Activated CD4-positive, alpha-beta T cell treated with anti-CD3 and anti-CD28 coated beads, Interleukin-2, amount 50 U/mL, for 4 hours (primary cell): ENCODE measurements at places on chromosomes 6 and 20.

GRCh38 chr6:161882196-161882765 lies 608.4 kb upstream of the AGPAT4 start:
- DNase-seq, result no peak

- DNase-seq, result no peak
These were observed 9.0 kb downstream of the MOCS3 start for GRCh38 chr20:50967586-50967985.

- no peak for DNase-seq
These were observed 18.4 kb upstream of the MRPS10 start for GRCh38 chr6:42236030-42236429.

DNA sequence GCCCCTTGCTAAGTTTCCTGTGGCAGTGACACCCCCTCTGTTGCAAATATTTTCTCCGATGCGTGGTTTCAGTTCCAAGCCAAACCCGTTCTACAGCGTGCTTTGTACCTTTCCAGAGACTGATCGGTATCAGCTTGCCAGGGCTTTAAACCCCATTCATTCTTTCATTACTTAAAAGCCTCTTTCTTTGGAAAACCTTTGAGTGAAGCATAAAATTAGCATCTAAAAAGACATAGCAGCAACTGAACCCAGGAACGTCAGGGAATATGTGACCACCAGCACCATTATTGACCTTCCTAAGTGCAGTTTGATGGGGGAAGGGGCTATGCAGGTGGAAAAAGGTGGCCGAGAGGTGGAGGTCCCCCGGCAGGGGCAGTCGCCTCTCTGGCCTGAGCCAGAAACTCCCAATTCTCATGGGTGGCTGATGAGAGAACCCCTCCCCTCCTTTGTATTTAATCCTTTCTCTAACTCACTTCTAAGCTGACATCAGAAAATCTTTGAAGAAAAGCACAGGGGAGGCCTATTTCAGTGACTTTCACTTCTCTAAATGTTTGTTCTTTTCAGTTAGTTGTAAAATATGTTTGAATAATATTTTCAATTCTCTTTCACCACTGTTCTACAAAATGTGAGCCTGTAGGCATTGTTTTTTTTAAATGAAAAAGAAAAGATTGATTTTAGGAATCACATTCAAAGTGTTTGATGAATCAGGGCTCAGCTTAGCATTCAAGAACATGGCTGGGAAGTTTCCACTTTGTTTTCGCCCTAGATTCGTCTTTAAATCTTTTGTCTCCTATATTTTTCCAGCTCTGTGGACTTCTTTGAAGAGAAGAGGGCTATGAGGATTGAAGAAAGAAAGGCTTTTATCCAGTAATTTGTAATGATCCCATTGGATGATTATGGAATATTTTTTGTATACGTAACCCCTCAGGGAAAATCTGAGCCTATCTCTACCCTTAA lies 89.2 kb downstream of the RSPH3 start:
- DNase-seq, result no peak

- DNase-seq, result peak; percentile 58
These were observed 28.0 kb upstream of the PTGIS start for GRCh38 chr20:49595811-49596561.

- DNase-seq, result no peak
These were observed 10.8 kb downstream of the APMAP start for GRCh38 chr20:24981790-24982189.
